Activated CD4-positive, alpha-beta T cell treated with anti-CD3 and anti-CD28 coated beads for 36 hours (primary cell): ENCODE measurements at places on chromosomes 13 and 19.

- no peak for DNase-seq
Measured at GRCh38 chr19:2807379-2808128, 12.1 kb upstream of the ZNF554 start.

- DNase-seq, result no peak
Measured at GRCh38 chr13:36680913-36681312, 7.1 kb downstream of the SERTM1 start.

GRCh38 chr19:31109636-31110035 is 239.6 kb downstream of the TSHZ3 start:
- no peak for DNase-seq

- DNase-seq, result peak; percentile 59
Measured at GRCh38 chr19:3690551-3691371, 9.5 kb downstream of the PIP5K1C start.

DNA sequence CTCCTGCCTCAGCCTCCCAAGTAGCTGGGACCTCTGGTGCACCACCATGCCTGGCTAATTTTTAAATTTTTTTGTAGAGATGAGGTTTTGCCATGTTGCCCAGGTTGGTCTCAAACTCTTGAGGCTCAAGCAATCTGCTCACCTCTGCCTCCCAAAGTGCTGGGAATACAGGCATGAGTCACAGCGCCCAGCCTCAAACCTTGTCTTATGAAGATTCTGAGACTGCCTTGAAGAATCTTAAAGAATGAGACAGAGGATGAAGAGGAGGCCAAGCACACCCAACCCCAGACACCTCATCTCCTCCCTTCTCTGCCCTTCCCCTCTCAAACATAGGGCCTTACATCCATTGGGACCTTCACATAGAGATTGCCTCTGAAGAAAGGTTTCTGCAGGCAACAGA is 179.7 kb downstream of the ABCC4 start:
- DNase-seq, result no peak
